ENCODE measurements at places on chromosomes 3 and 15.

DNA sequence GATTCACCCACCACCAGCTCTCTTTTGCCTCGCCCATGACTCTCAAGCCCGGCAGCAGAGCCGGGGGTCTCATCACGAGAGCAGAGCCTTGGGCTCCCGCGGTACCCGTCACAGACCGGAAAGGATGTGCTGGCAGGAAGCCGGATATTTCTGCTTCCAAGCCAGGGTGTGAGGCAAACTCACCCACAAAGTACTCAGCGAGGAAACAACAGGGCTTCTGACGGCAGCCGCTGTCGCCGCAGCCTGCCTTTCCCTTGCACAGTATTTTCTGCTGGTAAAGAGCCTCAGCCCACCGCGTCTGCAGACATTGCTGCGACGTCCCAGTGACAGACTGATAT is 119.9 kb downstream of the NSMCE3 start:
- DNase-seq: no peak

DNA sequence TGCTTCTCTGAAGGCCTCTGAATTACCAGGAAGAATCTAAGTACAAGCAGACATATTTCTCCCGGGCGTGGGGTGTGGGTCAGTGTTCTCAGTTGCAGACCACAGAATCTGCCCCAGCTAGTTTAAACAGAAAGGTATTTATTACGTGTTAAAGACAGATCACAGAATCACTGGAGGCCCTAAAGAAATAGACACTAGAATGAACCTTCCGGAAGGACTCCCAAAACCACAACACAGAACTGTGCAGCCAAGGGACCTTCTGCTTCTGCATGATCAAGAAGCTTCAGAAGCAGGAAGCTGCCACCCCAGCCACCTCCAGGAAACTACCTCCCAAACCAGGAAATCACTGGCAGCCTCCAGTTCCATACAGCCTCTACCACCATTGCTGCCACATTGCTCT is 32.7 kb upstream of the ZFAND6 start:
- no peak for DNase-seq

GRCh38 chr3:78434801-78435200 is 1333.0 kb downstream of the ROBO1 start:
- no peak for DNase-seq

- DNase-seq: no peak
Measured at GRCh38 chr3:65173841-65174240, 486.0 kb upstream of the ADAMTS9 start.

- DNase-seq: no peak
Measured at GRCh38 chr3:117745516-117745915, 1035.9 kb downstream of the TUSC7 start.

- no peak for DNase-seq
Measured at GRCh38 chr3:111714305-111714704, 119.2 kb upstream of the ZBED2 start.
